Astrocyte of the cerebellum (primary cell): ENCODE measurements at places on chromosomes 16 and 17.

DNA sequence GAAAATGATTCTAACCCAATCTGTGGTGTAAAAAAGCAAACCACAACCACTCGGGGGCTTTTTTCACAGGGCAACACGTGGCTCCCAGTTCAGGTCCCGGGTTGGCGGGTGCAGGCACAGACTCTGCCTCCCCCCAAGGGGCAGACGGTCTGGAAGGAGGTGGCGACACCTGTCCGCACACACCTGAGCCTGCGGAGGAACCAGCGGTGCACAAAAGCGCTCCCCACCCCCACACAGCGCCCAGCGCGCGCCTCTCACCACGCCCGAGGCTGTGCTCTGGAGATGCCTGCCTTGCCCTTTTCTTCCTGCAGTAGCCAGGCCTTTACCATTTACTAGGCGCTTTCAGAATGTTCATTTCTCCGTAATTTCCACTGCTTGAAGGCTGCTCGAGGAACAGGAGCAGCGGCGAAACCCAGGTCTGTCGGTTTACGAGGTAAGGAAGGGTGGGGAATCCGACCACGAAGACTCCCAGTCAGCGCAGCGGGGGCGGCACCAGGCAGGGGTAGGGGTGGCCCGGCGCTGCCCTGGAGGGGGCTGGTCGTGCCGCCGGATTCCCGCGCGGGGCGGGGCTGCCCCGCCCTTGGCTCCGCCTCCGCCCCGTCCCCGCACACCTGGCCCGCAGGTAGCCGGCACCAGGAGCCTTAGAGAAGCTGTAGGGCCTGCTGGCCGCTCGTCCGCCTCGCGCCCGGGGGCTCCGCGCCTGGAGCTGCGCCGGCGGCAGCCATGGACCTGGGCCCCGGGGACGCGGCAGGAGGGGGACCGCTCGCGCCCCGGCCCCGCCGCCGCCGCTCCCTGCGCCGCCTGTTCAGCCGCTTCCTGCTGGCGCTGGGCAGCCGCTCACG, at the start of gene USP43:
TSS of gene USP43 (plus strand) at position 608 of the 842 bp plus-strand sequence. CDS start at position 724, 116 bp downstream.
- DNase-seq = no peak

- DNase-seq = no peak
Measured at GRCh38 chr16:12868169-12868568, 33.2 kb upstream of the SHISA9 start.

DNA sequence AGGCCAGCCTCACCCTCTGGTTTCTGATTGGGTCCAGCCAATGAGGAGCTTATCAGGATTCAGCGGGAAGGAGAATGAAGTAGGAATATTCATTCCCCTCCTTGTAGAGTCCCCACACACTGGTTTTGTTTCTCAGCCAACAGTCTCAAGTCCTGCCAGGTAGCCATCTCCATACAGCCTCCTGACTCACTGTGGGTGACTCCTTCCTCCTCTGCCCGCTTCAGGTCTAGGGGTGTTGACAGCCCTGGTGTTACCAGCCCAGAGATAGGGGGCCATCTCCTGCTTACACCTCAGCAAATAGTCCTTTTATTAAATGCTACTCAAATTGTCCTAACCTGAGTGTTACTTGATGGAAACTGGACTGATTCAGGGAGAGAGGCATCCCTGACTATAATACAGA, 4.0 kb upstream of the MFAP4 start:
- DNase-seq = no peak

DNA sequence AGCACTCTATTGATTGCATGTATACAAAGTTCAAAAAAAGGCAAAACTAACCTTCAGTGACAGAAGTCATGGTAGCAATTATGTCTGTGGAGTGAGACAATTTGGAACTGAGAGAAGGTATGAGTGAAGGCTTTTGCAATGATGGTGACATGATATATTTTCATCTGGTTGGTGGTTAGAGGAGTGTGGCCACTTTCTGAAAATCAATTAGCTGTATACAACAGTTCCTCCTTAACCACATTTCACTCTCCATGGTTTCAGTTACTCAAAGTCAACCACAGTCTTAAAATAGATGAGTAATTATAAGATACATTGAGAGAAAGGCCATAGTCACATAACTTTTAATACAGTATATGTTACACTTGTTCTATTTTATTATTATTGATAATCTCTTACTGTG, 26.2 kb downstream of the ADAMTS18 start:
- no peak for DNase-seq

- no peak for DNase-seq
Measured at GRCh38 chr17:82949361-82949760, 109.5 kb upstream of the ZNF750 start.

GRCh38 chr17:33583518-33584417, 290.7 kb upstream of the ASIC2 start:
- DNase-seq = no peak

- peak; percentile 6 for DNase-seq
Measured at GRCh38 chr16:22098405-22099255, 6.3 kb downstream of the VWA3A start.

DNA sequence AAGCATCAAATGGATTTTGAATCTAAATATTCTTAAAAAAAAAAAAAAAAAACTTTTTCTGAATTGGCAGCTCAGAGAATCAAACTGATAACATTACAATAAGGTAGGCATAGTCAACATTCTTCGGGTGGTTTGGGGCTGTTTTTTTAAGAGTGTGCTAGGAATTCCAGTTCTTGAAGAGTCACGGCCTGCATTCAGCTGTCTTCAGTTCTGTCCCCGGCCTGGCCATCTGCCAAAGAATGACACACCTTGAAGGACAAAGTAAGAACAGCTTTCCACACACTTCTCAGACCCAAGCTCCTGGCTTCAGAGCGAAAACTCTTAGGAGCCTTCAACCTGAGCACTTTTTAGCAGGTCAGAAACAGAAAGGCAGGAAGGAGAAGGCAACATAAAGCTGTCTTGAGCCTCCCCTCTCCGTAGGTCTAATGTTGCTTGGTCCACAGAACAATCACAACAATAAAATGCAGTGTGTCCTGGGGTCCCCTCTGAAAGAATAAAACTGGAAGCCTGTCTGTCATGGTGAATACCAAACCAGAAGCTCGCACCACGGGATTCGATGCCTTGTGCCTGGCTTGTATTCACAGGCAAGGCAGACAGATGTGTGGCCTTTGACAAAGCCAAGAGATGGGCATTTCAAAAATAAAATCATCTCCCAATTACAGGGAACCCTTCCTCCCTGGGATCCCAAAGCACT, 524.4 kb upstream of the ZFHX3 start:
- no peak for DNase-seq

DNA sequence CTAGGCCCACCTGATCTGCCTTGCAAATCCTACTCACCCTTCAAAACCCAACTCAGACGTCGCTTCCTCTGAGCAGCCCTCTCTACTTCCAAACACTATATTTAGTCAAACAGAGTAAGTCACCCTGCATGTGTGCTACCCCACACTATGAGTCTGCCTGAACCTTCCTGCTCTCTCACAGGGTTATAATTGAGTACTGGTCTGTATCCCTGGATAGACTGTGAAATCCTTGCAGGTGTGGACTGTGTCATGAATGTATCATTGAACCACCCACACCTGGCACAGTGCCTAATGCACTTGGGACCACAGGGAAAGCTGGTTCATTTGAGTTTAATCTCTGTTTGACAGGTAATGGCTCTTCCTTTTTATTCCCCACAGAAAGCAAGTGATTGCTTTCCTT, 3.4 kb downstream of the FBXO39 start:
- DNase-seq = no peak
